ENCODE measurements at places on chromosomes 13 and 19. TPM values are rescaled to one million over a fixed set of nuclear protein-coding genes. Genes with fewer than 3 reads are reported as not detected.

GRCh38 chr19:20612711-20613316, 47.2 kb upstream of the ZNF737 start:
- no peak for DNase-seq

DNA sequence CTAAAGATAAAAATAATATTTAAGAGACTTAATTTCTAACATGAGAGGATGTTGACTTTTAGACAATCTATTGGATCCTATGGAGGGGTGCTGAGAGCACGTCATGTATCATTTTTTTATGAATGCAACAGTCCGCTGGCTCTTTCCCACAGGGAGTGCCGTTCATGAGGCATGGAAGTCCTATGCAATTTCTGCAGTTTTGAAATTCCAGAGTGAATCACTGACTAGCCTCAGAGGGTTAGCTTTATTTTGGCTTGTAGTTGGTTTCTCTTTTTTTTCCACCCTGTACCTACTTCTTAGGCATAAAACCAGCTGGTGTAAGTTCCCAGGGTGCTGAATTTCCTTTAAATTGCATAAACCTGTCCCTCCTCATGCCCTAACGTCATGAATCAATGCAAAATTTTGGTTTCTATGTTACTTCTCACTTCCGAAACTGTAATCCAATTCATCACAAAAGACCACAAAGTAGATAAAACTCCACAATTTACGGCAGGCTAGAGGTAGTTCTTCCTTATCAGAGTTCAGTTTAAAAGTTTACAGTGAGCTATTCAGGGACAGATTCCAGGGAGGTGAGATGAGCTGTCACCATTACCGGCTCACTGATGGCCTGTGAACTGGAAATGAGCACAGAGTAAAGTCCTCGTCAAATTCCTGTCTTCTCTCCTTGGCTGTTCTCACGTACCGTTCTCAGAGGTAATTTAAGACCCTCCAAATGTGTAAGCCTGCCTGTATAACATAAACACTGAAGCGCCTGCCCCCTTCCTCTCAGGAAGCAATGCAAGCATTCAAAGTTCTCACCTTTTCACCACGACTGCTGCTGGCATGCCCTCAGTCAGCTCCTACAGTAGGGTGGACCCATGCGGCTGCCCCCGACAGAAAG, 216.6 kb upstream of the SLC10A2 start:
- DNase-seq = no peak

The CYP2S1 gene
- 1.2 TPM for total RNA-seq

GRCh38 chr13:101308247-101309013, 107.9 kb downstream of the NALCN start:
- no peak for DNase-seq

The NLRP9 gene
- total RNA-seq = not detected

GRCh38 chr19:16042533-16043085, 33.7 kb upstream of the TPM4 start:
- DNase-seq = no peak

DNA sequence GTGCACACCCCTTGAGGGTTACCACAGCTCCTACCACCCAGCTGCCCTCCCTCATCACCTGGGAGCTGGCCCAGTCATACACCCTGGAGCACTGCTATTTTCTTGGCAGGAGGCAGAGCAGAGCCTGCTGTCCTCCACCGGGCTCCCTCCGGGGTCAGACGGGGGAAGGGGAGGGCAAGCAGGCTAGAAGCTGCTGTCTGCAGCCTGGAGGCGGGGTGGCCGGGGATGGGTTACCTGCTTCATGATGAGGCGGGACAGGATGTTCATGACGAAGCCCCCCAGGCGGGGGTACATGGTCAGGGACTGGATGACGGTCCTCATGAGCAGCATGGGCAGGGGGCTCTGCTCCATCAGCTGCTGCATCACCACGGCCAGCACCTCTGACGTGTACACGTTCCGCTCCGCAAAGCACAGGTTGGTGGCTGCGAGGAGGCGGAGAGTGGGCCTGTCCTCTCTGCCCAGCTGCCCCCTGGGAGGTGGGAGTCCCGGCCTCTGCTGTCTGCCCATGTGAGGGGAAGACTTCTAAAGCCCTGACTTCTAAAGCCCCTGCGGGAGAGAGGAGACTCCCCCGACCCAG, 2.7 kb upstream of the RSPH6A start:
- DNase-seq = no peak

The ARHGAP35 gene
- 9.1 TPM for total RNA-seq
